CD4-positive, alpha-beta T cell treated with Interleukin-15 for 4 hours (primary cell): ENCODE measurements at places on chromosomes 4 and X.

GRCh38 chr4:62087706-62088105 lies 887.6 kb downstream of the ADGRL3 start:
- DNase-seq, result no peak

DNA sequence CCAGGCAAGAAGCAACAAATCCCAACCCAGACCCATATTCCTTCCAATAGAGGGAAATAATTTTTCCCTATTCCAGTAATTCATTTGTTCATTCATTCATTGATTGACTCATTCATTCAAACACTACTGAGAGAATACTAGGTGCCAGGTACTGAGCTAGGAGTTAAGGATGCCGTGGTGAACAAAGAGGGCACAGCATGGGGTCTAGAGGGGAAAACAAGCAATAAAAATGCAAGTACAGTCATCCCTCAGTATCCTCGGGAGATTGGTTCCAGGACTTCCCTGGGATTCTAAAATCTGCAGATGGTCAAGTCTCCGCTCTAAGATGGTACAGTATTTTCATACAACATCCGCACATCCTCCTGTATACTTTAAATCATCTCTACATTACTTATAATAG lies 18.7 kb downstream of the RASGEF1B start:
- no peak for DNase-seq

DNA sequence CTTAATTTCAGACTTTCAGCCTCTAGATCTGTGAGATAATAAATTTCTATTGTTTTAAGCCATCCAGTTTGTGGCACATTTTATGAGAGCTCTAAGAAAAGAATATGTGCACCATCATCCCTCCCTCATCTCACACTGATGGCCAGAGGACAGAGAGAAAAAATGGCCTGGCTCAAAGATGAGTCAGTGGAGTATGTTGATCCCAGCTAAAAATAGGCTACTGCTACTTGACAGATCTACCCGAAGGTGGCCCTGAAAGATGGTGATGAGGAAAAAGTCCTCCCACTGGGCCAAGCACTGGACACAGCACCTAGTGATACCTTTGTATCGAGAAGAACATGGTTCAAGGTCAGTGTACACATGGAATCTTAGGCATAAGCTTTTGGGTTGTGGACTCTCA lies 38.2 kb upstream of the DCTD start:
- DNase-seq, result no peak

DNA sequence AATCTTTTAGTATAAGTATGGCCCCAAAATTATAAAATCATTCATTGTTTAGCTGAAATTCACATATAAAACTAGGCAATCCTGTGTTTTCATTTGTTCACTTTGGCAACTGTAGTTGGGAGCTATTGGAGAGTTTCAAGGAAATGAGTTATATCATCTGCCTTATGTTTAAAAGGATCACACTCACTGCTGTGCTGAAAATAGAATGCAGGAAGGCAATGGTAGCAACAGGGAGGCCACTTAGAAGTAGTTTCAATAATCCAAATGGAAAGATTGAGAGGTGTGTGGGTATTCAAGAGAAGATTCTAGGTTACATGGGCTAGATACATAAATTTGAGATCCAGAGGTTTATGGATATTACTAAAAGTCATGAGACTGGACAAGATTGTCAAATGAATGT lies 184.9 kb downstream of the PDGFC start:
- DNase-seq, result no peak

DNA sequence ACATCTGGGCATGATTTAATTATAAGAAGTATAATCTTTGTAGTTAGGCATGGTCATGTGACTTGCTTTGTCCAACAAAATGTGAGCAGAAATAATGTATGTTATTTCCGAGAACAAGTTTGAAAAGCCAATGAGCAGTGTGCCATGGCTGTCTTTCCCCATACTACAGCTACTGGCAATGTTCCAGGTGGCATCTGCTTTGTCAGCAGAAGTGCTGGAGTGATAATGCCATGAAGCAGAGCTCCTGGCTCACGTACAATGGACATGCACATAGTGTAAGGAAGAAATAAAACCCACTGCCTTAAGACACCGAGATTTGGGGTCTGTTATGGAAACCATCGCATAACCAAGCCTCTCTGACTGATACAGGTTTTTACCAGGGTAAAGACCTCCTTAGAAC lies 212.6 kb upstream of the RASGEF1B start:
- DNase-seq, result no peak

DNA sequence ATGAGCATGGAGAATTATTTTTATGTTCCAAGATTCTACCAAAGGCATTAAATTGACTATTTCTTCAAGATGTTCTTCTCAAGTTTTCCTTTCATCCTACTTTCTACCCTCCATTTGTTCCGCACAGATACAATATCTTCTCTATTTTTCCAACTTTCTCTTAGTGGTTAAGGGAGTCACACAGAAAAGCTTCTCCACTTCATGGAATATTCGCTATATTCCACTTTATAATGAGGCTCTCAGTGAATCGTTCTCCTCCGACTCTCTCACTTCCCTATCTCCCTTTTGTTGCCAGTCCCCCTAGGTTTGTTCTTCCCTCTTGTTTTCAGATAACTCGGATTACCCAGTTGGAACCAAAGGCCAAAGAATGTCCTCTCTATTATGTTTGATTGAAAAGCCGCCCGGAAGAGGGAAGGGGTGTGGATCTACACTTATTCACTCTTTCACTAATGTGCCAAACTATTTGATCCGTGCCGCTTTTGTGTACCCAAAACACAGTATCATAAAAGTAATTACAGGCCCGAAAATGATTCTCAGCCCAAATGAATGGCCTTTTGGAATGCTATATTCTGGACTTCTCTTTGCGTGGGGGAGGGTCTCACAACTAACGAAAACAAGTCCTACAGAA lies 1.2 kb downstream of the SH3D19 start:
- DNase-seq, result no peak

GRCh38 chr4:4507923-4508322 lies 33.9 kb downstream of the STX18 start:
- DNase-seq, result peak; percentile 2

DNA sequence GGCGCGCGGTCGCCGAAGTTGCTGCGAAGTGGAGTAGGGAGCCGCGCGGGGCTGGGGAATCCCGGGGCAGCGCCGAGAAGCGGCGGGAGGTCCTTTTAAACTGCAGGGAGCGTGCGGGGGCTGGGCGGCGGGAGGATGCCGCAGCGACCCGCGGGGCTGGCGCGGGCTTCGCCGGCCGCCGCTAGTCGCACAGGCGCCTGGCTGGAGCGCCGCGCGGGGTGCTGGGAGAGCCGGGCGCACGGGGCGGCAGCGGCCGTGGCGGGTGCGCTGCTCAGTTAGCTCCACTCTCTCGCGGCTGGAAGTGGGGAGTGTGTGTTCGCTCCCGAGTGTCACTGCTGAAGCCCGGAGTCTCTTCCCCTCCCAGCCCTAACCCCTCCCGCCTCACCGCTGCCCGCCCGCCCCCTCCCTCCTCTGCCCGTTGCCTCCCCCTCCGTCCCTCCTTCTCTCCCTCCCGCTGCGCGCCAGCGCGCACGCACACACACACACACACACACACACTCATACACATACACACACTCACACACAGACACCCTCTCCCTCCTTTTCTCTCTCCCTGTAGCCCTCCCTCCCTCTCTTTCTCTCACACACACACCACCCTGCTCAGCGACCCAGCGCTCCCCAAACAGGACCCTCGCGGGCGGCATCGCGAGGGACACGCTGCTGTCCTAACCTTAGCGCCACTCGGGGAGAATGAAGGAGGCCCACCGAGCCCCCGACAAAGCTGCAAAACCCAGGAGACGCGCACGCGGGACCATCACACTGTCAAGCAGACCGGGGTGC lies at the start of gene NDNF:
TSS of gene NDNF (minus strand) at position 312 of the 780 bp plus-strand sequence. CDS start 26,698 bp downstream, outside the sequence.
- DNase-seq, result peak; percentile 22

DNA sequence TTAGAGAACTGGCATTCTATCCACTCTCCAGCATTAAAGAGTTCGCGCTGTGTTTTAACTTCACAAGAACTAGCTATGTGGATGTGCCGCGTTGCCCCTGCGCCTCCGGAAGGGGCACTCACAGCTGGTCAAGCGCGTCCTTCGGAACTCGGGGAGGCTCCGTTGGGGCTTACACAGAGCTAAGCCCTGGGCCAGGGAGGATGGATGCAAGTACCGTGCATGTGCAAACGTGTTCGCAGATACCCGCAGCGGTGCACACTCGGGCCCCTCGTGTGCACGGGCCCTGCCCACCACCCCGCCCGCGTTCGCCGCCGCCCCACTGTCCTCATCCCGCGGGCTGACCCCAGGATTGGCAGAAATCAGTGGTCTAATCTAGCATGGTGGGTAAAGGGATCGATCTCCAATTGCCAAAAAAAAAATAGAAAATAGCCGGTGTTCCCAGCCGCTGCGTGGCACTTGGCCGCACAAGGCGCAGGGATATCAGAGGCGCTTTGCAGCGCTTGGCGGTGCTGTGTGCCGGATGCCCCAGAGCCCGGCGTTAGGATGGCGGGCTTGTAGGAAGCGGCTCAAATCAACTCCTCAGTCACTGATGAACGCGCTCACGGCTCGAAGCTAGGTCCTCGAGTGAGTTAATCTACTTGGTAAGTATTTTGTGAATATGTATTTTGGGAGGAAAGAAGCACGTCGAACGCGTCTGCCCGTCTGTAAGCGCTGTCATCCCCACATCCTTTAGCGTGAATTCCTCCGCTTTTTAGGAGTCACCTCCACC lies 989 bp upstream of the PCDH10 start:
- DNase-seq, result no peak

GRCh38 chr4:102862747-102863146 lies 6.0 kb upstream of the CISD2 start:
- DNase-seq, result no peak

GRCh38 chr4:182089326-182089725 lies 153.9 kb upstream of the TENM3 start:
- DNase-seq, result no peak

DNA sequence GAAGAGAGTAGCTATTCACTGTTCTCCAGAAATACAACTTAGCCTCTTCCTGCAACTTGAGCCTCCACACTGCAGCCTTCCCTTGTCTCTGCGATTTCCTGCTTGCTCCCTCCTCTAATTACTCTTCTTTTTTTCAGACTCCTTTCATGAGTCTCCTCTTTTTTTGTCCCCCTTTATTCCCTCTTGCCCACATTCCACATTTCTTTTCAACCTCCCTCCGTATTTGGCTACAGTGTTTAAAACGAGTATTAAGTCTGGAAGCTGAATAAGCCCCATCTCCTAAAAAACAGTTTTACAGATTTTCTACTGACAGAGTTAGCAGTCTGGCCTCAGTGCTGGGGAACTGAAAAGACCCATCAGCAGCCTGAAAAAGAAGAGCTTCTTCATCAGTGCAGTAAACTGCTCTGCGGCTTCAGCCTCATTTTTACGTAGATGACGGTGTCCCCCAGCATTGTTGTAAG lies 141.5 kb downstream of the TENM3 start:
- no peak for DNase-seq

DNA sequence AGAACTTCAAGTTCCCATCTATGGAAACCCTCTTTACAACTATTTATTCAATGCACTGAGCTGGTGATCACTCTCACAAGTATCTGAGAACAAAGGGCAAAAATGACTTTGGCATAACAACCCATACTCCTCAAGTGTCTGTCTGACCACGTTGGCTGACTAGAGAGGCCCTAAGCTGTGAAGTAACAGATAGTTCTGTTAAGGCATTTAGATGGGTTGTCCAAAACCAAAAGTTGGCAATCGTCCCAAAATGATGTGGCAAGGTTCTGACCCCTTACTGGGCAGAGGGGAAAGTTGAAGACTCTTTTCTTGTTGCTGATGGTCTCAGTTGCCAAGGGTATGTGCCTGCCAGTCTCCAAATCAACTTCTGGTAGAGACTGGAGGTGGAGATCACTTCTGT lies 524.8 kb downstream of the PPARGC1A start:
- DNase-seq, result no peak

- DNase-seq, result peak; percentile 50
Observed at GRCh38 chr4:1356181-1356998, 9.4 kb downstream of the UVSSA start.

- DNase-seq, result no peak
Observed at GRCh38 chrX:48022738-48023137, 15.9 kb downstream of the SPACA5 start.

GRCh38 chrX:73478961-73479360 lies 32.1 kb downstream of the CDX4 start:
- DNase-seq, result no peak

DNA sequence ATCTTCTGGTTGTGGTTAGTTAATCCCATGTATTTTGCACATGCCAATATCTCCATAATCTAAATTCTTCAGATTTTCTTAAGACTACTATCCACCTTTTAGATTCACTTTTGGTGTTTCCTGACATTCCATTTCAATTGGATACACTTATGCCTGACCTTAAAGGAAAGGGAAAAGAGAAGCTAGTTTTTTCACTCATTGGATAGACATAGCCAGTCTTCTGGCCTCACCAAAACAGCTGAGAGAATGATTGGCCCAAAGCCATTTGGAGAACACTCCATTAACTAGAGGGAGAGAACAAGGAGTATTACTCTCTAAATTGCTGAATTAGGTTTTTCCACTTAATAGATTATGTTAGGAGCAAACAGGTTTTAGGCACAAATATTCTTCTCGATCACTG lies 4.0 kb downstream of the PRPS1 start:
- DNase-seq, result no peak

DNA sequence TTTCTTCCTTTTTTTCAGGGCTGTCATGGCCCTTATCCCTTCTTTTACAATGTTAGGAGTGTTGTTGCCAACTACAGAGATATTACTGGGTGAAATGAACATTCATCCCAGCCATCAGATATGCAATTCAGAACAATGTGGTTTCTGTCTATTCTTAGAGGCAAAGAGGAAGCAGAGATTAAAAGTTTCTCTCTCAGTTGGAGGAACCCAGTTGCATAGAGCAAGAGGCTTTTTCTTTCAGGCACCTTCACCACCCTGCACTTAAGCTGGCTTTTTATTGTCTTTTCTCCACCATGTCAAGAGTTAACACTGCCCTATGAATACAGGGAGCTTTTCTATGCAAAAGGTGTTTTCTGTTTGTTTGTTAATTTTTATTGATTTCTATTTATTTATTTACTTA lies 1559.6 kb upstream of the IGFBP7 start:
- no peak for DNase-seq

GRCh38 chr4:125323654-125324053 lies 8.9 kb downstream of the FAT4 start:
- DNase-seq, result no peak

DNA sequence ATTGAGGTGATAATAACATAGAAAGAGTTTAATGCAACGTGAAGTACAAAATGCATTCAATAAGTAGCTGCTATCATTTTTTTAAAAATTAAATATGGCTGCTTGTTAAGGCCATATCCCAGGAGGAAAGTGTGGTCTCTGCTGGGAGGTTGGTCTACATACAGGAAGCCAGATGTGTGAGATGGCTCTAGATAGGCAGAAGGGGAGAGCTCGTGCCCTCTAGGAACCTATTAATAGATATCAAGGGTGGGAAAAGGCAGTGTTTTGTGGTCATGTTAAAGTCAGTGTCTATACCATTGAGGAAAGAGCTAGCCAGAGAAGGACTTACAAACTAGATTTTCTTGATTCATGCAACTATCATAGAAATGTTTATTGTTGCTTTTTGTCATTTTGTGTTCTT lies 140.5 kb downstream of the KLHL8 start:
- DNase-seq, result no peak

GRCh38 chrX:106783716-106784115 lies 18.8 kb upstream of the TBC1D8B start:
- DNase-seq, result no peak

- DNase-seq, result no peak
Observed at GRCh38 chr4:151928112-151928511, 167.3 kb upstream of the GATB start.

GRCh38 chrX:150372280-150372679 lies 9.2 kb downstream of the MAMLD1 start:
- DNase-seq, result no peak
